Stimulated activated CD4-positive, alpha-beta T cell treated with anti-CD3 and anti-CD28 coated beads, Interleukin-2, amount 100 ng/mL, for 24 hours (primary cell): ENCODE measurements at places on chromosomes 7 and 10.

GRCh38 chr7:156143683-156144082, 331.4 kb upstream of the SHH start:
- no peak for DNase-seq

- DNase-seq, result no peak
Measured at GRCh38 chr10:42149027-42149700, 489.2 kb downstream of the ZNF33B start.

DNA sequence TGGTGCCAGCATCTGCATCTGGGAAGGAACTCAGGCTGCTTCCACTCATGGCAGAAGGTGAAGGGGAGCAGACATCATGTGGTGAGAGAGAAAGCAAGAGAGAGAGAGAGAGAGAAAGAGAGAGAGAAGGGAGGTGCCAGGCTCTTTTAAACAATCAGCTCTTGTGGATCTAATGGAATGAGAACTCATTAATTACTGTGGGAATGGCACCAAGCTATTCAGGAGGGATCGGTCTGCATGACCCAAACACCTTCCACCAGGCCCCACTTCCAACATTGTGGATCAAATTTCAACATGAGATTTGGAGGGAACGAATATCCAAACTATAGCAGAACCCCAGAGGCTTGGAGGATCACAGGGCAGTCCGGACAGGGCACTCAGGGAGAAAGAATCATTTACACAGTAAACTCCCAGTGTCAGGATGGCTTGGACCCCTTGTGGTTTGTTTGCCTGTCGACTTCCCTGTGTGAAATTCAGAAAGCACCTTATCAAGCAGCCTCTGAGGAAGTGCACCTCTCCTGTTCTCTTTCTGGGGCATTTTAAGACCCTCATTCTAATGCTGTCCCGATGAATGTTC, 308.5 kb downstream of the REEP3 start:
- DNase-seq, result no peak

GRCh38 chr7:51970961-51971665, 654.5 kb upstream of the COBL start:
- no peak for DNase-seq

GRCh38 chr10:48896756-48897440, 42.7 kb downstream of the LRRC18 start:
- no peak for DNase-seq

GRCh38 chr10:43610636-43611035, 4.4 kb downstream of the ZNF485 start:
- no peak for DNase-seq

GRCh38 chr7:116206141-116206540, 4.2 kb upstream of the TES start:
- no peak for DNase-seq

GRCh38 chr10:52755297-52756062, 17.1 kb downstream of the MBL2 start:
- DNase-seq, result no peak

DNA sequence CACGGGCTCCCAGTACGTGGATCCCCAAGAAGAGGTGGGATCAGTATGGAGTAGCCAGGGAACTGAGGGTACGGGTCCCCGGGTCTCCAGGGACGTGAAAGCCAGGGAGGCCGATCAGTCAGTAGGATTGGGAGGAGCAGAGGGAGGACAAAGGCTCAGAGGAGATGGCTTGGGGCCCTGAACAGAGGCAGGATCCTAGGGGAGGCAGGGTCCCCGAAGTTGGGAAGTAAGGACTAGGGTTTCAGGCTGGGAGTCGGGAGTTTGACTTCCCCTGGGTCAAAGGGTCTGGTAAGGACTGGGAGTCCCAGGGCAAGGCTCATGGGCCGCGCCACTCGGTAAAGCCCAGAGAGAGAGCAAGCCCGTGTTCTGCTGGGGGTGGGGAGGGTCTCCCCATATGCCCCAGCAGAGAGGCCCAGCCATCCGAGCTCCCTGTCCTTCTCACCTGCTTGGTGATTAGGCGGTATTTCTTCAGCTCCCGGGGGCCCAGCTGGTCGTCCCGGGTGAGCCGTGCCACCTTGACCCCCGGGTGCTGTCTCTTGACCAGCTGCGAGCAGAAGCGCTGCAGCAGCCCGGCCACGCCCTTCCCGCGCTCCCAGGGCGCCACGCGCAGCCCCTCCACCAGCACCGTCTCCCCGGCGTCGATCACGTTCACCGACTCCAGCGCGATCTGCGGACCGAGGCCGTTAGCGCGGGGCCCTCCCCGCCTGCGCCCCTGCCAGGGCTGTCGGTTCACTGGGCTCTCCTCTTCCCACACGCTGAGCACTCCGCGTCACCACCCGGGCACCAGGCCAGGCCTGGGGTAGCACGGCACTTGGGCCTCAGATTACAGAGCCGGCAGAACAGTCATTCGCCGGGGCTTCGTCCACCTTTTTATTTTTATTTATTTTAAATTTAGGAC, 7.0 kb downstream of the NAT16 start:
- DNase-seq, result no peak

- DNase-seq, result peak; percentile 30
Measured at GRCh38 chr7:28020302-28020940, 160.2 kb downstream of the JAZF1 start.

GRCh38 chr10:126171555-126171954, 216.7 kb downstream of the ADAM12 start:
- DNase-seq, result no peak

- DNase-seq, result no peak
Measured at GRCh38 chr10:35911954-35912353, 269.9 kb upstream of the FZD8 start.

DNA sequence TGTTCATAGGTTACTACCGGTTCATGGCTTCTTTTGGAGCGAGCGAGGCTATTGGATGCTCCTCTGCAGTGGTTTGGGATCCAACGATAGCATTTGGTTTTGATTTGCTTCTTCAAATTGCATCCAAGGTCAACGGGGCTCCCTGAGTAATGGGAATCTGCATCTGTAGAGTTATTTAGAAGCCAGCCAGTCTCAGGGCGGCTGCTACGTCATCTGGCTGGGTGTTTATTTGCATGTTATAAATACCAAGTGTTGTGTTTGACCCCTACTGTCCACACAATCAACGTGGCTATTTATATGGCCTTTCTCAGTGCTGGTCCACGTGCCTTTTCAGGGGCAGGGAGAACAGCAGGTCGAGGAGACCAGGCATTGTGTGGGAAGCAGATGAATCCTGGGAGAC, 137.7 kb downstream of the PRPF18 start:
- DNase-seq, result no peak

GRCh38 chr7:157429001-157429679, 92.3 kb downstream of the DNAJB6 start:
- DNase-seq, result no peak

GRCh38 chr7:99806839-99807478, 20.9 kb upstream of the CYP3A43 start:
- DNase-seq, result no peak

GRCh38 chr7:90563286-90563685, 32.8 kb upstream of the CDK14 start:
- DNase-seq, result no peak

DNA sequence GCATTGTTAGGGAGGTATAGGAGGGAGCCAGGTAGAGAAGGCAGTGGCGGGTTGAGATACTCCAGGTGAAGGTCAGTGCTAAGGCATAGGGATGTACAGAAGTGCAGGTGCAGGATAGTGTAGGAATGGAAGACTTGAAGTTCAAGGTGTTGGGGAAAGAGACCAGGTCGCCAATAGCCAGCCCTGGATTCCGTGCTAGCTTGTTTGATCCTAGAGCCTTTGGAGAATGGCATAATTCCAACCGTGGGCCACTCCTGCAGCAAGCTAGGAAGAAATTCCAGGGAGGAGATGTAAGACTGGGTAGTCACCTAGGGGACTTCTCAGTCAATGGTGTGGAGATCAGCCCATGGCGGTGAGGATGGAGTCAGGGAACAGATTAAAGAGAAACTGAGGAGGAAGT, 272.7 kb downstream of the RPS24 start:
- DNase-seq, result no peak

- no peak for DNase-seq
Measured at GRCh38 chr10:52486840-52487611, 172.9 kb downstream of the DKK1 start.

GRCh38 chr10:80277567-80278250, 11.7 kb downstream of the MAT1A start:
- DNase-seq, result no peak

- DNase-seq, result peak; percentile 4
Measured at GRCh38 chr7:18345641-18346234, 149.8 kb upstream of the HDAC9 start.

DNA sequence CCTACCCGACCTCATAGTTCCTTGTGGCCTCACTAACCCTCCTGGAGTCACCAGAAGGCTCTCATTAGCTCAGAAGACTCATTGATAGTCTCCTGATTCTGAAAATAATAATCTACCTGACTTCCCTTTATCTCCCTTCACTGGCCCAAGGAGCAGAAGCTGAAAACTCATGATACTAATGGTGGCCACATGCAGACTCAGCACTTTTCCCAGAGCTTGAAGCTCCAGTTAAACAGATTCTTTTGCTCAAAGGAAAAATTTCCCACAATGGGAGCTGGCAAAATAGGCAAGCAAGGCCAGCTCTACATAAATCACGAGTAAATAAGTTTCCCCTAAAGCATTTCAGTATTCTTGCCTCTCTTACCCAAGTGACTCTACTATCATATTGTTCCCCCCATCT, 8.2 kb downstream of the NAPEPLD start:
- no peak for DNase-seq

DNA sequence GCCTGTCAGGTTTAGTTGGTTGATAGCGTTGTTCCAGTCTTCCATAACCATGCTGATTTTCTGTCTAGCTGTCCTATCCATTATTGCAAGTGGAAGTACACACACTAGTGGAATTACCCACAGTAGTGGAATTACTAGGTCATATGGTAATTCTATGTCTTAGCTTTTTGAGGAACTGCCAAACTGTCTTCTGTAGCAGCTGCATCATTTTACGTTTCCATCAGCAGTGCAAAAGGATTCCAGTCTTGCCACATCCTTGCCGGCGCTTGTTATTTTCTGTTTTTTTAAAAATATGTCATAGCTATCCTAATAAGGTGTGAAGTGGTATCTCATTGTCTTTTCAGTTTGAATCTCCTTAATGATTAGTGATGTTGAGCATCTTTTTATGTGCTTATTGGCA, 17.2 kb upstream of the RHBDD2 start:
- DNase-seq, result no peak

DNA sequence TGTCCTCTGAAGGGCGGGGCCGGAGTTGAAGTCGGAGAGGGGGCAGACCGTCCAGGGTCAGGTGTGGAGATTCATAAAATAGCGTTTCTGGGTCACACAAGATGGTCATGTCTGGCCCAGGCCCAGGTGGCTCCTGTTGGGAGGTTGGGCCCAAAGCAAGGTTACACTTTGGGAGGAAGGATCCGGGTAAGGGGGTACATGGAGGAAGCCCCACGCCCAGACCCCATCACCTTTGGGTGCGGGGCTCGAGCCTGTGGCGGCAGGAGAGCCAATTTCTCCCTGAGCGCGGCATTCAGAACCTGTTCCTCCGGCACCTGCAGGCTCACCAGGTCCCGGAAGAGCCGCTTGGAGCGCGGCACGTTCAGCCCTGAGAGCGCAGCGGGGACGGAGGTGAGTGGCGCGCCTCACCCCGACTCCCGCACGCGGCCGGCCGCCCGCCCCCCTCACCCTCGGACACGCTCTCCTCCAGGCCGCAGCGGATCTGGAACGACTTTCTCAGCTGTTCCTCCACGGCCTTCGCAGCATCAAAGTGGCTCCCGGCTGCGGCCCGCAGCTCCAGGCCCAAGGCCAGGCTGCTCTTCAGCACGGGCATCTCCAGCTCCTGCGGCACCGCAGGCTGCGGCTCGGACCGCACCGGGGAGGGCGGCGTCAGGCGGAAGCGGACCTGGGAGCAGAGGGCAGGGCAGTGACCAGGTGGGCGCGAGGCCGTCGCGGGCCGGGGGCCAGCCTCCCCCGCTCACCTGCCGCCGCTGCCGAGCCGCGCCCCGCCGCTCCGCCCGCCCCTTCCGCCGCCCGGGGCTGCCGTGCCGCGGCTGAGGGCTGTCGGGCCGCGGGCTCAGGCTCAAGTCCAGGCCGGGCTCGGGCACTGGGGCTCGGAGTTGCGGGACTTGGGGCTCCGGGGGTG, 644 bp downstream of the PPP1R35 start:
- DNase-seq, result peak; percentile 57

DNA sequence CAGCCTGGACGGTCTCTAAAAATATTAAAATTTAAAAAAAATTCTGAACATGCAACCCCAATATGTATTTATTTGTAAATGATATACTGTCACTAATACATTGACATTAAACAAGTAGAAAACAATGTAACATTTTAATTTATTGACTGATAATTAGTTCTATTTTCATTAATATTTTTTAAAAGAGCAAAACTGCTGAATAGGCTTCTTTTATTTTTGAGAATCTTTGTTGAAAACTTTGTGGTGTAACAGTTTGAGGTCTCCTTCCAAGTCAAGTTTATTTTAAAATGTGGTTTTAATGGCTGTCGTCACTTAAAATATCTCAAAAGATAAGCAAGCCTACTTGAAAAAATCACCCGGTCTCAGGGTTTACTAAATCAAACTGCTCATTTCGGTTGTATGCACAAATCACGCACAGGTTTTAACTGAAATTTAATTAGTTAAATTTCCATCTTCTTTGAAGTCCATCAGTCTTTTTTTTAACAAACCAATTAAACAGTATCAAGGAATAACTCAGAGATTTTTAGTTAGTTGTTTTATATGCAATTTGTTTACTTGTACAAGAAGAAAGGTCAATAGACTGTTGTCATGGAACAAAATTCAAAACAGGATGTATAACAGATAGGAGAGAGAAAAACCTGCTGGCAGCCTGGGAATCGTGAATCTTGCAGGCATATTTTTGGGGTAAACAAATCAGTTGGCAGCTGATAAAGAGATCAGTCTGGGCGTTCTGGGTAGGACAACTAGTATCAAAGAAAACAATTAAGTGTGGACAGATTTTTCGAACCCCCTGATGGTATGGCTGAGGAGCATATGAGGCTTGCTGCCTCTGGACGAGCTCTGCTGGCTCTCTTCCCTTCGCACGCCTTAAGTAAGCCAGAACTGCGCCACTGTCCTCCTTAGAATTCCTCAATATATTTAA, 9.7 kb upstream of the EDRF1 start:
- no peak for DNase-seq

- DNase-seq, result no peak
Measured at GRCh38 chr7:74718336-74718735, 55.5 kb upstream of the NCF1 start.

GRCh38 chr10:43218206-43218950, 48.5 kb downstream of the RASGEF1A start:
- DNase-seq, result no peak

- no peak for DNase-seq
Measured at GRCh38 chr10:104563548-104563947, 77.5 kb upstream of the SORCS3 start.

DNA sequence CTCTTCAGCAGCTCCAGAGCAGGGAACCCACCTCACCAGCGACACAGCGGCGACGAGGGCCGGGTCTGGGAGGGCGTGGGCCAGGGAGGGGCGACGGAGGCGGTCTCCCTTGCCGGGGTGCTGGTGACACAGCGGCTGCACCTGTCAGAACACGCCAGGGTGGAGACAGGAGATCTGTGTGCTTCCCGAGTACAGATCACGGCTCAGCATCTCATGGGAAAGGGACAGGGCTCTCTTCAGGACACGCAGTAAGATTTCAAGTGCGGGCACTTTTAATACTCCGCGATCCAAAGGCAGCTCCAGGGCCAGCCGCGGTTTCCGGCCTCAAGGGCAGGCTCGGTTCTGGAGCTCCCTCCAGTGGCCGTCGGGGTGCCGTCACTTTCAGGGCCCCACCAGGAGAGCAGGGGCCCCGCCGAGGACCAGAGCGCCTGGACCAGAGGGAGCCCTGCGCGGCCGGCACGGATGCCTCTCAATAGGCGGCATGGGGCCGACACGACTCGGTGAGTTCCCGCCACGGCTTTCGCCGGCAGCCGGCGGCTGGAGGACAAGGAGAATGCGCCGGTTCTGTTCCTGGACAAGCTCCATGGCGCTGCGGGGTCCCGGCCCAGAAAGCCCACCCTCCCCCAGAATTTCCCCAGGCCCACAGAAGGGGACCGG, 21.4 kb downstream of the GPR146 start:
- peak; percentile 88 for DNase-seq
